ENCODE measurements at places on chromosomes 7 and 10. TPM values are rescaled to one million over a fixed set of nuclear protein-coding genes. Genes with fewer than 3 reads are reported as not detected.

The AKR1C4 gene
- total RNA-seq, result not detected

The AMZ1 gene
- 1.7 TPM for total RNA-seq

The GPER1 gene
- total RNA-seq, result 3.2 TPM

The PNLIPRP3 gene
- total RNA-seq, result not detected

The PNLIPRP2 gene
- total RNA-seq, result not detected

The LRIT2 gene
- not detected for total RNA-seq

The NRCAM gene
- 1.1 TPM for total RNA-seq

The IRF5 gene
- total RNA-seq, result not detected

The APBB1IP gene
- not detected for total RNA-seq

The ANXA8L1 gene
- 2.7 TPM for total RNA-seq

The EBLN1 gene
- total RNA-seq, result not detected

The GBX1 gene
- not detected for total RNA-seq

The SPDYE5 gene
- not detected for total RNA-seq

The SEMA4G gene
- 0.29 TPM for total RNA-seq

The MYO1G gene
- total RNA-seq, result under 0.01 TPM

The VAX1 gene
- not detected for total RNA-seq

The HOXA9 gene
- total RNA-seq, result 17.9 TPM

The CYP3A5 gene
- total RNA-seq, result 0.89 TPM

The FRAT1 gene
- 1.9 TPM for total RNA-seq

The CC2D2B gene
- total RNA-seq, result not detected

The FGFBP3 gene
- 0.18 TPM for total RNA-seq

The CABCOCO1 gene
- total RNA-seq, result 0.53 TPM

The TRIL gene
- under 0.01 TPM for total RNA-seq

The RPEL1 gene
- under 0.01 TPM for total RNA-seq

The BTAF1 gene
- total RNA-seq, result 21.1 TPM

The MRLN gene
- total RNA-seq, result not detected

The MNX1 gene
- total RNA-seq, result not detected

The BMPER gene
- 0.35 TPM for total RNA-seq

The TRIM74 gene
- not detected for total RNA-seq

The EN2 gene
- total RNA-seq, result not detected

Measured in myometrial cell (primary cell).